ENCODE measurements at places on chromosomes 2 and 18. TPM values are rescaled to one million over a fixed set of nuclear protein-coding genes. Genes with fewer than 3 reads are reported as not detected.

DNA sequence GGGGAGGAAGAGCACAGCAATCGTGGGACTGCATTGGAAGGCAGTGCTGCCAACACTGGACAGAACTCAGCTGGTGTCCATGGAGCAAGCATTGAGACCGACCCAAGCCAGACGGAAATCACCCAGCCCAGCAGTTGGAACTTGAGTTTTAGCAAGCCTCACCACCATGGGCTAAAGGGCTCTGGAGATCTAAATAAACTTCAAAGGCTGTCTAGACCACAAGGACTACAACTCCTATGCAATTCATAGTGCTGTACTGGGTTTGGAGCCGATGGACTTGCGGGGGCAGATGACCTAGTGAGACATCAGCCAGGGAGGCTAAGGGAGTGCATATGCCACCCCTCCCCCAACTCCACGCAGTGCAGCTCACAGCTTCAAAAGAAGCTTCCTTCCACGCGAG, 243.6 kb upstream of the SLC39A10 start:
- DNase-seq, result no peak

- DNase-seq, result no peak
Observed at GRCh38 chr18:61322265-61322873, 10.9 kb upstream of the CDH20 start.

DNA sequence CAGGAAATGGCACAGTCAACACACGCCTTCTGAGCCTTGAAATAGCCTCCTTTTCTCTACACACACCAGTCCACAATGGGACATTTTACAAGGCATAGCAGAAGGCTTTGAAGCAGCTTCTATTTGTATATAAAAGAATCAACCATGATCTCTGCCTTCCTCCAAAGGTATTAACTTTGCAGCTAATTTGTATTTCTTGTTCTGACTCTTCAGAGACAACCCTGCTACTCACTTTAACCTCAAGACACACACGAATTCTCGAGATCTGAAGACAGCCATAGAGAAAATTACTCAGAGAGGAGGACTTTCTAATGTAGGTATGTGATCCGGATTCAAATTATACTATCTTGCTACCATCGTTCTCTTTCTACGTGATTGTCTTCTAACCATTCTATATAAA, 104.6 kb downstream of the VIT start:
- no peak for DNase-seq

GRCh38 chr2:119574864-119575263, 30.6 kb downstream of the CFAP221 start:
- no peak for DNase-seq

DNA sequence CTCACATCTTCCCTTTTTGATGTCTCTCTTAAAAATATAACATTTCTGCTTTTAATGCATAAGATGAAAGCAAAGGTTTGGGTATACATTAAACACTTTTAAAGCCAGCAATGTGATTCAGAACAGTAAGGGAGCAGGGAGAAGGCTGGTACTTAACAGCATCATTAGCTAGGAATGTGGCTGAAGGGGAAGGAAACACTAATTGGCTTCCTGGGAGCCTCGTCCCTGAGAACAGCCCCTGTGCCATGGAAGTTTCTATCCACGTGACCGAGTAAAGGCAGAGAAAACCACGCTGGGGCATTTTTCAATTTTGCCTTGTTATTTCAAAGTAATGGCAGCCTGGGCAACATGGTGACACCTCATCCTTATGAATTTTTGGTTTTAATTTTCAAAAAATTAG, 109.2 kb upstream of the GPC1 start:
- no peak for DNase-seq

DNA sequence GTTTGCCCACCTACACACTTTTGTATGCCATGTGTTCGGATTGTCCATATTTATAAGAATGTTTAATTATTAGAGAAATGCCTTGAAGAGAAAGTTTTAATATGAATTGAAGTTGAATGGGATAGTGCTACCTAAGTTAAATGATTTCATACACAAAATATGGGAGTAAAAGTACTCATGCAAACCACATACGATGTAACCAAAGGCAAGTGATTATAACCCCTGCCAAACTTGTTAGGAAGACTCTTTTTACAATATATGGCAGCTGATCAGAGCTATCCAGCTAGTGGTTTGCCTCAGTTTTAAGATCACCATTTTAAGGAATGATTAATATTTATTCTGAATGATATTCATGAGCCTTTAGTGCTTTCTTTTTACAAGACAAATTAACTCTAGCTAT, 106.7 kb downstream of the MYO1B start:
- DNase-seq, result no peak

Gene MC4R
- polyA plus RNA-seq, result not detected

Gene OLA1
- 99.6 TPM for polyA plus RNA-seq

Measured in sigmoid colon (tissue), 7 donors.